Fibroblast of villous mesenchyme (primary cell): ENCODE measurements at places on chromosomes 16 and 17. TPM values are rescaled to one million over a fixed set of nuclear protein-coding genes. Genes with fewer than 3 reads are reported as not detected.

The GLTPD2 gene
- not detected in 2 replicates for total RNA-seq

The OR2C1 gene
- not detected in 2 replicates for total RNA-seq

The TEKT5 gene
- total RNA-seq = under 0.01 TPM in 1 of 2 replicates, not detected in the other

The ALOX15B gene
- total RNA-seq = not detected in 2 replicates

GRCh38 chr17:2947588-2947950 lies 115.8 kb downstream of the OR1D5 start:
- DNase-seq = no peak

DNA sequence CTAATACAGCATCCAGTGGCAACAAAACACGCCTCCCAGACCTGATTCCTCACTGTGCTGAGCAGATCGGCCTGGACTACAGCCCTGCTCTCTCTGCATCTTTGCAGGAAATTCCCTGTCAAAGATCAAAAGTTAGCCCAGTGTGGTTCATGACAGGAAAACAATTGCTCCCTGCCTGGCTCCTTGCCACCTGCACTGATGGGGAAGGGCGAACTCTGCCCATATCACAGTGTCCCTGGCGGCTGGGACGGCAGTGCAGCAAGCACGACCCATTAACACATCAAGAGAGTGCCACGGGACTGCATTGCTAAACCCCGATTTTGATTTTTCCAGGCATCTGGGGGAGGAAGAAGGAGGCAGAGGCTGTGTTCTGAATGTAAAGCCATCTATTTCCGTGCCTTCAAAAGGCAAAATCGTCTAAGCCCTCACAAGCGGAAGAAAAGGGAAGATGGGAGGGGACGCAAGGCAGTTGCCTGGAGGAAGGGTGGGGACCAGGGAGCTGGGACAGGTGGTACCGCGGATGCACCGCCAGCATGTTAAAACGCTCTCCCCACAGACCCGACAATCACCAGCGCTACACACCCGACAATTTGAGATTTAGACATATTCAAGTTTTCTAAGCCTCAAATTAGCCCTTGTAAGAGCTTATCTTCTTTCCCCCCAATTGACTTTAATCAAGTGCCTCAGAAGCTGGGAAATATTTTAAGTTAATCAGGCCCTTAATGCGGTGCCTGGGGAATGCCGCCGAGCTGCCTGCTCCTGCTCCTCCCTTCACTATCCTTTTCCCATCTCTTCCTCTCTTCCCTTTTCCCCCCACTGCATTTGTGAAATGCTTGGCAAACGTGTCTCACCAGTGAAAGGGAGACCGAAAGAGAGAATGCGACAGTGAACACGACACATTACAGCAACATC lies 238.8 kb upstream of the CDH5 start:
- DNase-seq = no peak

GRCh38 chr17:66885417-66885816 lies 50.5 kb downstream of the CACNG5 start:
- no peak for DNase-seq

GRCh38 chr17:43928609-43929008 lies 13.7 kb downstream of the PPY start:
- no peak for DNase-seq

DNA sequence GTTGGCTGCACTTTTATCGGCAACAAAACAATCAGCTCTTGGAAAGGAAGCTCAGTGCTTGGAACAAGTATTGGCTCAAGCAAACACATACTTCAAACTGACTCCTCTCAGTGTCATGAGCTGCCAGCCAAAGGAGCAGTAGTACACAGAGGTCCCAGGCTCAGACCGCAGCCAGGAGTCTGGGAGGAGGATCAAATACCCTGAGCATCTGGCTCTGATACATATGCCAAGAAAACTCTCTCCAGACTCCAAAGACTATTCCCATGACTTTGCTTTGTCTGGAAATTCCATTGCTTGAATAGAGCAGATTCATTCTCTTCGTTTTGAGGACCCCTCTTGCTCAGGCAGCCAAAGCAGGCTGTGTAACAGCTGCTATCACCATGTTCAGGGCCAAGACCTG lies 501.6 kb upstream of the PSMD7 start:
- DNase-seq = no peak

- peak; percentile 59 for DNase-seq
These were observed 12.5 kb downstream of the TOM1L2 start for GRCh38 chr17:17959520-17960361.

DNA sequence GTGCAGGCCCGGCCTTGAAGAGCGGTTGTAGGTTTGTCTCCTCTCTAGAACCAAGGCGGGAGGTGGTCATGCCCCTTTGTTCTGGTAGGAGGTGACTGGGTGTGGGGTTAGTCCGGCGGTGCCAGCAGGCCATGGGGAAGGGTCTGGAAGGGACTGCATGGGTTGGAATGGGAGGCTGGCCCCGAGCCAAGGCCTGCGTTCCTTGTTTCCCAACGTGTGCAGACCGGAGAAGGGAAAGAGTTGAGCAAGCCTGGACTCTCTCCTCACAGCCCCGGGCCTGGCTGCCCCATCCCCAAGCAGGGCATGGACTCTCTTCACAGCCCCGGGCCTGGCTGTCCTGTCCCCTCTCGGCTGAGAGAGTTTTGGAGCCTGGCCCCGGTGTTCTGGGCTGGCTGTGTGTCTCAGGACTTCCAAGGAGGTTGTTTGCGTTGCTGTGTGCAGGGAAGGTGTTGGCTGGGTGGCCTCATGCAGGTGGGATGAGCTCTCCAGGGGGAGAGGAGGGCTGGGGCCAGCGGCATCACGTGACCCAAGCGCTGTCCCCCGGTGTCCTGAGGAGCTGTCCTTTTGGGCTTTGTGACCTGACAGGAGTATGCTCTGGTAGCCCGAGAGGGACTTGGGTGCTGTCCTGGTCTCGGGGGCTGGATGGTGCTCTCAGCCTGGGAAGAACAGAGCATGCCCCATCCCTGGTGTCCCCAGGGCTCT lies 2.6 kb downstream of the CACNA1H start:
- no peak for DNase-seq

GRCh38 chr16:3187798-3188674 lies at the start of gene OR1F1:
Gene OR1F1 (plus strand): TSS chr16:3188204.
- DNase-seq = peak; percentile 36

GRCh38 chr17:8466456-8466855 lies 30.8 kb downstream of the NDEL1 start:
- DNase-seq = peak; percentile 54

- DNase-seq = no peak
These were observed 23.7 kb downstream of the TSPOAP1 start for GRCh38 chr17:58304750-58305486.

- DNase-seq = peak; percentile 42
These were observed at the start of gene MMP28 for GRCh38 chr17:35795007-35795870. Gene MMP28 (minus strand): TSS chr17:35795641. CDS start chr17:35795377, 264 bp downstream.

- peak; percentile 97 for DNase-seq
These were observed 214.1 kb downstream of the SEC14L1 start for GRCh38 chr17:77354670-77355455.

- no peak for DNase-seq
These were observed 151.5 kb upstream of the ERCC4 start for GRCh38 chr16:13768471-13768870.
